ENCODE measurements at places on chromosomes 7 and 10.
A peak's percentile ranks its signal among the peaks of the same experiment; 100 is the strongest.

DNA sequence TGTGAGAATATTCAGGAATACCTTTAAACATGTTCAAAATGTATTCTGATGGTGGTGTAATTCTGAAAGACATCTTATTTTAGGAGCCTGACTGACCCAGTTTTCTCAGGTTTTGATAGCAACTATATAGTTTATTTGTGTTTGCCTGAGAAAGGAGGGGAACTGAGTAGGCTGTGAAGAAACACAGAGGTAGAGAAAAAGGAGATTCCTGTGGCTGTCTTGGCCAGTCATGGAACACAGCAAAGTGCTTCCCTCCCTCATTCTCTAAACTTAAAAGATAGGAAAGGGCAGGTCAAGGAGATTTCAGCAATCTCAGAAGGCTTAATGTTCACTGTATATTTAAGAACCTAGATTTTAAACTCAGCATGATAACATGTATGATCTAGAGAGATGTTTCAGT lies 43.5 kb downstream of the ZMYND11 start:
- no peak for DNase-seq

GRCh38 chr7:100965723-100966541 lies 3.4 kb upstream of the MUC12 start:
- DNase-seq: peak; percentile 96

GRCh38 chr10:374354-374753 lies 239.1 kb downstream of the ZMYND11 start:
- no peak for DNase-seq

DNA sequence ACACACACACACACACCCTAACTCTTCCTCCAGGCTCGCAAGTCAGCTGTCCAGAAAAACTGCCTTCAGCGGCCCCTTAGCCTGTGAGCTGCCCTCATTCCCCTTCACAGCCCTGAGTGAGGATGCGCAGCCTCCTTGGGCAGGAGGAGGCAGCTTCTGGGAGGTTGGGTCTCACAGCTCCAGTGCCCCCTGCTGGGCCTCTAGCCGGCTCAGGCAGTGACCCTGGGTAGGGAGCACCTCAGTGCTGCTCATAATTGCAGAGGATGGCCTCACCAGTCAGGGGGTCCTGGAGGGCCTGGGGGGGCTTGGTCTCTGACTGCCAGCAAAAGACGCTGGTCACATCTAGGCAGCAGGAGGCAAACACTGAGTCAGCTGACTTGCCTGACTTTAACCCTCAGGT lies 43.7 kb downstream of the ZNF273 start:
- peak; percentile 91 for DNase-seq

DNA sequence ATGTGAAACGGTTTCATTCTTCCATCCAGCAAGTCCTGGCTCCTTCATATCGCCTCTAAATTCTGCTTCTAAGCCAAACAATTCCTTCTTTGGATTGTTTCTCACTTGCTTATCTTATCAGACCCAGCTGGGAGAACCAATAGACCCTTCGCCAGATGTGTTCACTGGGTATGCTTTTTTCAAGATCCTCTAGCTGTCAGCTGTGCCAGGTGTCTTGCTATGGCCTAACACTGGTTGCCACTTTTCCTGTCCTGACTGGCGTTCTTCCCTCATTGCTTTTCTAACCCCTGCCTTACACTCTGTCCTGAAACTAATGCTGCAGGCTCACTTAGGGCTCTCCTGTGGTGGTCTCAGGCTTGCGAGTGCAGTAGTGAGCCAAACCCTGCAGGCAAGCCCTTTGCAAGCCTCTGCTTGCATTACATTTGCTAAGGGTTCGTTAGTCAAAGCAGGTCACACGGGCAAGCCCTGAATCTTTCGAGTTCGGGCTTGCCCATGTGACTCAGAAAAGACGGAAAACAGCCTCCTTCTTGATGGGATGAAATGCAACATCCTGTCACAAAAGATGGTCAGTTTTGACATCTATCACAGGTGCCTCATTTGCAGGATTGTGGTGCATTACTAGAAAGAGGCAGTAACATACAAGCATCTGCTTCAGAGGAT lies 92.8 kb downstream of the VWC2 start:
- no peak for DNase-seq

DNA sequence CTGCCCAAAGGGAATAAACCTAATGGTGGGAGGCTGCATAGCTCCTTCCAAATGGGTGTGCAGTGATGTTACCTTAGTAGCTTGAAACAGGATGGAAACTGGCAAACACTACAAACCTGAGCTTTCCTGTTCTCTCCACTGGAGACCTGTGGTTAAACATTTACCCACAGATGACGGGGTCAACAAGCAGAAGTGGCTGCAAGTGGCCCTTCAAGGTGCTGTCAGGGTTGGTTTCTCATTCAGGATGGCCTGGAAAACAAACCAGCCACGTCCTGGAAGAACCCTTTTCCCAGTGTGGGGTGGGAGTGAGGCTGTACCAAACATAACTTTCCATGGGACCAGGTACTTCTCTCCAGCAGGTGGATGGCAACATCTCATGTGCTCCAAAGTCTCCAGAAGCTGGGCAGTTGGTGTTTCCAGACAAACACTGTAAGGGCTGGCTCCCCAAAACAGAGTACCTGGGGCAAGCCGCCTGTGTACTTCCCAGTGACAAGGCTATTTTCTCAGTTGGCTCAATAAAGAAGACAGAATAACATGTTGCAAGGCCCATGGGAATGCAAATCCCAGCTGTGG lies 67.5 kb downstream of the DNAJB9 start:
- DNase-seq: no peak

GRCh38 chr7:37894671-37895070 lies 21.9 kb downstream of the SFRP4 start:
- no peak for DNase-seq

DNA sequence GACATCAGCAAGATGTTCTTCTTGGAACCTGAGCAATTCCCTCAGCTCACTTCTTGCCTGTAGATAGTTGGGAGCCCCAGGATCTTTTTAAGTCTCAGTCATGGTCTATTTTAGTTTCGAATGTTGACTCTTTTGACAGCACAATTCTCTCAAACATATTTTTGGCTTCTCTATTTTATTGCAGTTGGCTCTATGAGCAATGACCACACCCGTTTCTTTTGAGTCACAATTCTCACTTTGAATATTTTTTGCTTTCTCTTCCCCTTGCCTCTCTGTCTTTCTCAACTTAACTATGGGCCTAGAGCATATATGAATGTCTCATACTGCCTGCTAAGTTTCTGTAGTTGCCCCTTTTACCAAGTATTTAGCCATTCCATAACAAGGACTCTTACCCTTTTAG lies 222.8 kb downstream of the PTN start:
- DNase-seq: no peak

- DNase-seq: no peak
Measured at GRCh38 chr10:63030536-63030935, 102.6 kb upstream of the NRBF2 start.

GRCh38 chr10:112799038-112799437 lies 151.0 kb upstream of the TCF7L2 start:
- DNase-seq: no peak

DNA sequence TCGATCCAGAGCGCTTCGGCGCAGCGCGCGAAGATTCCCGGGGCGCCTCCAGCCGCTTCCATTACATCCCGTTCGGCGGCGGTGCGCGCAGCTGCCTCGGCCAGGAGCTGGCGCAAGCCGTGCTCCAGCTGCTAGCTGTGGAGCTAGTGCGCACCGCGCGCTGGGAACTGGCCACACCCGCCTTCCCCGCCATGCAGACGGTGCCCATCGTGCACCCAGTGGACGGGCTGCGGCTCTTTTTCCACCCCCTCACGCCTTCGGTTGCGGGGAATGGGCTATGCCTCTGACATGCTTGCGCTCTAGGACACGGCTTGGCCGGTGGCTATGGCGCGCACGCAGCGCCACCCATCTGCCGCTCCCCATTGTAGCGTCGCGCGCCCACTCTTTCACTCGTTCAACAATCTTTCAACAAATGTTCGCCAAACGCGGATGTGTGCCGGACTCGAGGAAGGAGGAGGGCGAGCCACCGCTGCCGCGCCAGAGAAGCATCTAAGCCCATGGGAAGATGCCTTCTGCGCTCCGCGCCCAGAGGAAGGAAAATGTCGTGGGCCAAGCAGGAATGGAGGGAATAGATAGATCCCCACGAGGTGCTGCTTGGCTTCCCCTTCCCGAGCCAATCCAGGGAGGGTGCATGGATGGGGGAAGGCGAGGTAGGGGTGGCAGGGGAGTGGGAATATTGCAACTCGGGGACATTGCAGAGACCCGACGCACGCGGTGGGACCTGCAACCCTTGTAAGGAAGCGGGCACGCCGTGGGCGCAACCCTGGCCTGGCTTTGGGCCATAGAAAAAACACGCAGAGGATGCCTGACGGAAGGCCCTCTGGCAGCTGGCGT lies 5.1 kb upstream of the CYP26A1 start:
- DNase-seq: no peak

DNA sequence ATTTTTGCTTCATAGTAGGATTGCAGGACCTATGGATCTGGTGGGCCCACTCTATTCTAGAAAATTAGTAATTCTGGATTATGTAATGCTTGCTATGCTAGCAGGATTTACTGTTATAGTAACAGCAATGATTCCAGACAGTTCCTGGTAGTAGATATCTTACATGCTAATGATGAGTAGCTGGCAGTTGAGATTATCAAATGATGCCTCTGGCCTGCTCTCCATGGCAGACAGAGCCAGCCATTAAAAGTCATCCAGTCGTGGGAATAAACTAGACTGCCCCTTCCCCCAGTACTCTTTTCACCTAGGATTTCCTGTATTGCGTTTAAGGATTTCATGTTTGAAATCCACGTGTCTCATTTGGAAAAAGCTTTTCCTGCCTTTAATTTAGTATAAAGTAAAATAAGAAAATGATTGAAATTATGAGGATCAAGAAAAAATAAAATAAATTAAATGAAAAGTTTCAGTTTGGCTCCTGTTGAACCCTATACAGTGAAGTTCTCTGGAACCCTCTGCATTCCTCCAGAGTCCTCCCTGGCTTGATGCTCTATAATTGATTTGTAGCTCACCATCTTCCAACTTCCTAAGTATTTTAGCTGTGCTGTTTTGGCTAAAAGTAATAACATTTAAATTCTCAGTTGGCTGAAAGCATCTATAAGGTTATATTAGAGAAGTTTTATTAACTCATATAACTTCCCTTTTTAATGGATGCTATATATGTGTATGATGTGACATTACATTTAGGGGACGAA lies 14.6 kb downstream of the UMAD1 start:
- no peak for DNase-seq
